ENCODE measurements at places on chromosomes 4 and X. TPM values are rescaled to one million over a fixed set of nuclear protein-coding genes. Genes with fewer than 3 reads are reported as not detected.
A peak's percentile ranks its signal among the peaks of the same experiment; 100 is the strongest.

GRCh38 chrX:39253551-39253950 lies 452.3 kb downstream of the MID1IP1 start:
- no peak for DNase-seq
- no peak overlapping the region for H3K27ac ChIP-seq
- H3K4me3 ChIP-seq: no peak overlapping the region

GRCh38 chr4:100517864-100518341 lies at the start of gene EMCN:
EMCN (minus strand) TSS chr4:100518022; CDS start chr4:100517914, 108 bp downstream.
- no peaks in the 10 kb centered on the region for H3K4me1 ChIP-seq
- no peak within 1 kb of the TSS for H3K4me3 ChIP-seq
- H3K27me3 ChIP-seq: peaks cover 18% of the 10 kb centered on the region
- DNase-seq: no peak
- H3K36me3 ChIP-seq: no peaks in the 10 kb centered on the region

DNA sequence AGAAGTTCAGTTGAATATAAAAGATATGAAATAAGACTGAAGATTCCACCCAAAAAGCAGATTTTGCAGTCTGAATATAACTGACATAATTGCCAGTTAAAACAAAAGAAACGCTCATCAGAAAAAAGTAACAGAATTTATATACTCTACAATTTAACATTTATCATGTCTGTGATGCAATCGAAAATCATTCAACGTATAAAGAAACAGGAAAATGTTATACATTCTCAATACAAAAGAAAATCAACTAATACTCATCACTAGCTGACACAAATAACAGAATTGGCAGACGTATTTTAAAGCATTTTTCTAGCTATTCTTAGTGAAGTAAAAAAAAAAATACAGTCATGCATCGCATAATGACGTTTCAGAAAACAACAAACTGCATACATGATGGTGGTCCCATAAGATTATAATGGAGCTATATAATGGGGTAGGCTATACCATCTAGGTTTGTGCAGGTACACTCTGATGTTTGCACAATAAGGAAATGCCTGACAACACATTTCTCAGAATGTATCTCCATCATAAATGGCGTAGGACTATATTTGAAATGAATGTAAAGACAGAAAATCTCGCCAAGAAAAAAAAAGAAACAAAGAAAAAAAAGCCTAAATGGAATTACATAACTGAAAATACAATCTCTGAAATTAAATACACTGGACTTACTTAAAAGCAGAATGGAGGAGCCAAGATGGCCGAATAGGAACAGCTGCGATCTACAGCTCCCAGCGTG lies 34.3 kb downstream of the OR13H1 start:
- no peak for DNase-seq
- no peak overlapping the region for H3K27ac ChIP-seq
- no peaks in the 10 kb centered on the region for H3K4me1 ChIP-seq
- no peaks in the 10 kb centered on the region for H3K36me3 ChIP-seq

- H3K36me3 ChIP-seq: no peaks in the 10 kb centered on the region
- peaks cover 4% of the 10 kb centered on the region for H3K4me1 ChIP-seq
- DNase-seq: no peak
- H3K4me3 ChIP-seq: no peak overlapping the region
- peaks cover 51% of the 10 kb centered on the region for H3K27me3 ChIP-seq
These were observed 5.5 kb upstream of the HSPA4L start for GRCh38 chr4:127776620-127777019.

GRCh38 chr4:185202984-185203485 lies 765 bp downstream of the CFAP97 start:
- H3K4me3 ChIP-seq: peak overlapping the region; percentile 96
- peaks cover 32% of the 10 kb centered on the region for H3K4me1 ChIP-seq
- peak overlapping the region; percentile 96 for H3K27ac ChIP-seq
- H3K27me3 ChIP-seq: no peaks in the 10 kb centered on the region
- peaks cover 11% of the 10 kb centered on the region for H3K36me3 ChIP-seq
- peak; percentile 56 for DNase-seq

- no peak overlapping the region for H3K4me3 ChIP-seq
- no peak overlapping the region for H3K27ac ChIP-seq
- H3K36me3 ChIP-seq: no peaks in the 10 kb centered on the region
- no peak for DNase-seq
- no peaks in the 10 kb centered on the region for H3K4me1 ChIP-seq
- no peaks in the 10 kb centered on the region for H3K27me3 ChIP-seq
These were observed 40.7 kb upstream of the MBTPS2 start for GRCh38 chrX:21798677-21799219.

DNA sequence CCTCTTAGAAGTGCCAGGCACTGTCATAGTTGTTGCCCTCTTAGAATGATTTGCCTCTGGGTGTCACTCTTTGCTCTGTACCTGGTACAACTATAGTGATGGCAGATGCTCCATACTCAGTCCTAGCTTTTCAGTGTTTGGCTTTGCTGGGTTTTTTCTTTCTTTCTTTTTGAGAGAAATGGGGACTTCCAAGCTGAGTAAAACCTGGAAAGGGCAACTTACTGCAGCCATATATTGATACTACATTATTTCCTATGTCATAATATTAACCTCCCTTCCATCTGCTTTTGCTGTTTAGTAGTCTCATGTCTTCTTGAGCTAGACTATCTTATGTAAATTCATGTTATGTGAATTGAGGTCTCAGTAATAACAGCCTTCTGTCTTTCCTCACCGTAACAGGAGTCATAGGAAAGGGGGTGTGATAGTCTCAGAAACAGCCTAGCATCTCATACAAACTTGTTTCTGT lies 49.0 kb downstream of the NIPAL1 start:
- peak overlapping the region; percentile 44 for H3K27ac ChIP-seq
- no peaks in the 10 kb centered on the region for H3K27me3 ChIP-seq
- peaks cover 34% of the 10 kb centered on the region for H3K36me3 ChIP-seq
- peaks cover 36% of the 10 kb centered on the region for H3K4me1 ChIP-seq

DNA sequence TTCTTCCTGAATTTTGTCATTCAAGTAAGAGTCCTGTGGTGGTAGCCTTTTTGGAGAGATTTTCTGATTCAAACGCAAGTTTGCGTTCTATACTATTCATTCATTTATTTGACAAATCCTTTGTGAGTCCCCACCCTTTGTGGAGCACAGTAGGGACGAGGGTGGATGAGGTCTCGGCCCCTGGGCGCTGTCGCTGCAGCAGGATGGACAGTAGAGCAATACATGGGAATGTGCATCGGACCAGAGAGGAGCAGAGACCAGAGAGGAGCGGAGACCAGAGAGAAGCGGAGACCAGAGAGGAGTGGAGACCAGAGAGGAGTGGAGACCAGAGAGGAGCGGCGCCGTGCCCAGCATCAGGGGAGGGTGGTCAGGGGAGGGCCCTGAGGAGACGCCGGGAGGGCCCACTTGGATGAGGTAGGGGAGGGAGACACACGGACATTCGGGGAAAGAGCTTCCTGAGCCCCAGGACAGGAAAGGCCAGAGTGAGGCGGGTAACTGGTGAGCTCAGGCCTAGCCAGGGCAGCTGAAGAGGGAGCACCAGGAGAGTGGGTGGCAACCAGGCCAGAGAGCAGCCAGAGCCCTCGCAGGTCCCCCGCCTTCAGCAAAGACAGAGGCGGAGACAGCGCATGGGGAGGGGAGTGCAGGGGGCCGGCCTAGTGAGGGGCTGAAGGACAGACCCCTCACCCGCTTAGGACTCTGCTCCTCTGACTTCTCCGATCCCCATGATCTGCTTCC lies 67.3 kb downstream of the NAT8L start:
- no peaks in the 10 kb centered on the region for H3K4me1 ChIP-seq
- H3K27ac ChIP-seq: no peak overlapping the region
- H3K27me3 ChIP-seq: no peaks in the 10 kb centered on the region
- H3K4me3 ChIP-seq: no peak overlapping the region
- no peak for DNase-seq

- DNase-seq: peak; percentile 17
- H3K36me3 ChIP-seq: peaks cover 3% of the 10 kb centered on the region
- H3K4me1 ChIP-seq: peaks cover 21% of the 10 kb centered on the region
- H3K4me3 ChIP-seq: peak overlapping the region; percentile 55
- H3K27ac ChIP-seq: peak overlapping the region; percentile 95
These were observed 34.7 kb downstream of the P2RY10 start for GRCh38 chrX:78979789-78980464.

- H3K27me3 ChIP-seq: peaks cover 6% of the 10 kb centered on the region
- H3K36me3 ChIP-seq: no peaks in the 10 kb centered on the region
- DNase-seq: no peak
These were observed 223.8 kb downstream of the CHIC2 start for GRCh38 chr4:53840643-53841042.

DNA sequence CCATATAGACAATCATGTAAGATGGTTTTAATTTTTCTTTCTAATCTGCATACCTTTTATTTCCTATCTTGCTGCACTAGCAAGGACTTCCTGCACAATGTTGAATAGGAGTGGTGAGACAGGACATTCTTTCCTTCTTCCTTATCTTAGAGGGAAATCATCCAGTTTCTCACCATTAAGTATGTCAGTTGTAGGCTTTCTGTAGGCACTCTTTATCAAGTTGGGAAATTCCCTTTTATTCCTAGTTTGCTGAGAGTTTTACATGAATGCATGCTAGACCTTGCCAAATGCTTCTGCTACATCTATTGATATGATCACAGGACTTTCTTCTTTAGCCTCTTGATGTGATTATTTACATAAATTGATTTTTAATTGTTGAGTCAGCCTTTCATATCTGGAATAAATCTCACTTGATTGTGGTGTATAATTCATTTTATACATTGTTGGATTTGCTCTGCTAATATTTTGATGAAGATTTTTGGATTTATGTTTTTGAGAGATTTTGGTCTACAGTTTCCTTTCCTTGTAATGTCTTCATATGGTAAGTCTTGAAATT lies 23.8 kb downstream of the RNF175 start:
- DNase-seq: no peak
- H3K27me3 ChIP-seq: no peaks in the 10 kb centered on the region
- H3K27ac ChIP-seq: no peak overlapping the region
- H3K4me1 ChIP-seq: peaks cover 9% of the 10 kb centered on the region
- H3K36me3 ChIP-seq: no peaks in the 10 kb centered on the region

GRCh38 chrX:9090766-9091165 lies 56.8 kb upstream of the FAM9B start:
- no peaks in the 10 kb centered on the region for H3K27me3 ChIP-seq
- H3K4me3 ChIP-seq: no peak overlapping the region

- DNase-seq: no peak
- H3K4me3 ChIP-seq: no peak overlapping the region
- H3K36me3 ChIP-seq: no peaks in the 10 kb centered on the region
- no peaks in the 10 kb centered on the region for H3K27me3 ChIP-seq
These were observed 256.2 kb downstream of the FSTL5 start for GRCh38 chr4:161907590-161907955.

- H3K27ac ChIP-seq: no peak overlapping the region
- no peak overlapping the region for H3K4me3 ChIP-seq
- H3K27me3 ChIP-seq: no peaks in the 10 kb centered on the region
- no peaks in the 10 kb centered on the region for H3K4me1 ChIP-seq
- no peaks in the 10 kb centered on the region for H3K36me3 ChIP-seq
These were observed 655.1 kb upstream of the ADGRL3 start for GRCh38 chr4:60544981-60545380.

DNA sequence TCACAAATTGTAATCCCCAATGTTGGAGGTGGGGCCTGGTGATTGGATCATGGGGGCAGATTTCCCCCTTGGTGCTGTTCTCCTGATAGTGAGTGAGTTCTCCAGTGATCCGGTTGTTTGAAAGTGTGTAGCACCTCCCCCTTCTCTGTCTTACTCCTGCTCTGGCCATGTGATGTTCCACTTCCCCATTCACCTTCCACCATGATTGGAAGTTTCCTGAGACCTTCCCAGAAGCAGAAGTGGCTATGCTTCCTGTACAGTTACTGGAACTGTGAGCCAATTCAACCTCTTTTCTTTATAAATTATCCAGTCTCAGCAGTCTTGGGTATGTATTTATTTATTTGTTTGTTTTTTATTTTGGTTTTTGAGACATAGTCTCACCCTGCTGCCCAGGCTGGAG lies 143.2 kb downstream of the CPE start:
- H3K4me3 ChIP-seq: no peak overlapping the region
- DNase-seq: no peak
- H3K27ac ChIP-seq: no peak overlapping the region
- no peaks in the 10 kb centered on the region for H3K36me3 ChIP-seq

- H3K27ac ChIP-seq: no peak overlapping the region
- H3K4me3 ChIP-seq: no peak overlapping the region
- peaks cover 4% of the 10 kb centered on the region for H3K27me3 ChIP-seq
These were observed 165.0 kb upstream of the CTSO start for GRCh38 chr4:156118507-156119220.

DNA sequence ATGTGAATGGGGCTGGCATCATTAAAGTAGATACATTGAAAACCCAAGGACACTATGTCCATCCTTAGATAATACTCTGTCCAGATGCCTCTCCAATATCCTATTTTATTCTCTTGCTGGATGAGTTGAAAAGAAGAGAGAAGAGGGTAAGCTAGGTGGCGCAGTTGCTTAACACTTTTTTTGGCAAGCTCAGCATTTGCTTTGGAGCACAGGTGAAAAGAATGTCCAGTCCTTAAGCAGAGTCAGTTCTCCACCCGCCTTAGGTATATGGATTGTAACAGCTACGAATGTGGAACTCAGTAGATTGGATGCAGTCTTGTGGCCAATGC lies 208.4 kb downstream of the NWD2 start:
- H3K36me3 ChIP-seq: no peaks in the 10 kb centered on the region
- peaks cover 43% of the 10 kb centered on the region for H3K27me3 ChIP-seq
- H3K4me3 ChIP-seq: peak overlapping the region; percentile 69

DNA sequence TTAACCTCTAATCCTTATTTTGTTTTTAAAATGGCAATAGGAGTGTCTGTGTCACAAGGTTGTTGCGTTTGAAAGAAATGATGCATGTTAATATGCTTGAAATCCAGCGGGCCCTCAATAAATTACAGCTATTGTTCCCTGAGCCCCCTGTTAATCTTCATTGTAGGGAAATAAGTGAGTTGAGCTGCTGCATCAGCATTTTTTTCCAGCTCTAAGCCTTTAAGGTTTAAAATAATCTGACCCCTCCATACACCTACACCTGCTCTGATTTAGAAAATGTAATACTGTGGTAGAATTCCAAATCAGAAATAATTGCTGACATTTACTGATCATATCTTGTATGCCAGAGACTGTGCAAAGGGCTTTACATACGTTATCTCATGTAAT lies 2.6 kb upstream of the MSMO1 start:
- H3K4me3 ChIP-seq: no peak overlapping the region
- H3K27me3 ChIP-seq: no peaks in the 10 kb centered on the region
- peaks cover 3% of the 10 kb centered on the region for H3K36me3 ChIP-seq
- DNase-seq: no peak
- no peak overlapping the region for H3K27ac ChIP-seq

- H3K4me3 ChIP-seq: no peak overlapping the region
- H3K4me1 ChIP-seq: no peaks in the 10 kb centered on the region
- no peaks in the 10 kb centered on the region for H3K27me3 ChIP-seq
- no peak overlapping the region for H3K27ac ChIP-seq
- H3K36me3 ChIP-seq: peaks cover 29% of the 10 kb centered on the region
These were observed 26.2 kb downstream of the FGFR3 start for GRCh38 chr4:1819284-1819683.

- H3K4me3 ChIP-seq: no peak overlapping the region
- H3K36me3 ChIP-seq: peaks cover 9% of the 10 kb centered on the region
These were observed 6.4 kb upstream of the PITX2 start for GRCh38 chr4:110629214-110629754.

- DNase-seq: no peak
- no peak overlapping the region for H3K27ac ChIP-seq
These were observed 8.2 kb downstream of the RTL3 start for GRCh38 chrX:78650906-78651437.

- H3K27me3 ChIP-seq: no peaks in the 10 kb centered on the region
- DNase-seq: no peak
- H3K4me3 ChIP-seq: no peak overlapping the region
- H3K27ac ChIP-seq: no peak overlapping the region
- no peaks in the 10 kb centered on the region for H3K36me3 ChIP-seq
These were observed 136.0 kb upstream of the SMIM31 start for GRCh38 chr4:164617911-164618310.

UGT2B17 gene
- total RNA-seq: not detected

AKAP14 gene
- not detected for total RNA-seq

AMELX gene
- not detected for total RNA-seq

COX7B2 gene
- total RNA-seq: not detected

OTUD6A gene
- not detected for total RNA-seq

All from activated naive CD4-positive, alpha-beta T cell treated with anti-CD3 and anti-CD28 coated beads for 36 hours (primary cell).